CD14-positive monocyte (primary cell): ENCODE measurements at places on chromosomes 7 and 10.

GRCh38 chr10:94936721-94937120 is 1.7 kb upstream of the CYP2C9 start:
- no peak for DNase-seq

DNA sequence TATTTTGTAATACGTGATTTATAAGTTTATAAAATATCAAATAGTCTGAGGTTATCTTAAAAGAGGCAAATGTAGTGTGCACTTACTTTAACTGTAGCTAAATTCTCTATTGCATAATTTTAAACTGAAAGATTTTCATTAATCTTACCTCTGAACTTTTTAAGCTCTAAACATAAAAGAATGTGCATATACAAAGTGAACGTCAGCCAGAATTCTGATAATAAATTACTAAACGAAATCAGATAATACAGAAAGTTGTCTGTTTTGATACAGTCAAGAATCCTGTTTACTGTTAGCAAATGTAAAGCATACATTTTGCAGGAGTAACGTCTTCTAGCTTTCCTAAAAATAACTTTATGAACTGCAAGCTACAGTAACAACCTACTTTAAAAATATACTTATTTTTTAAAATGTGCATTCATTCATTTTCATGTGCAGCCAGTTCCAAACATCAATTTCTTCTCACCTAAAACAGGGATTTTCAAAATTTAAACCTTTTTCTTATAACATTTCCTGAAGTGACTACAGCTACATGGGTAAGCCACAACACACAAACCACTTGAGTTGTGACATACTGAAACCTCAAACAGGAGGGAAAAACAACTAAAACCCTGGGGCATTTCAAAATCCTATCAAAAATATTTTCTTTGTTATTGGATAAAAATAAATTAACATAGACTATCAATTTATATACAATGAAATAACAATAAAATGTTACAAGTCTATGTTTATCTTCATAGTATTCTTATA is 92.7 kb downstream of the RNLS start:
- DNase-seq = no peak

DNA sequence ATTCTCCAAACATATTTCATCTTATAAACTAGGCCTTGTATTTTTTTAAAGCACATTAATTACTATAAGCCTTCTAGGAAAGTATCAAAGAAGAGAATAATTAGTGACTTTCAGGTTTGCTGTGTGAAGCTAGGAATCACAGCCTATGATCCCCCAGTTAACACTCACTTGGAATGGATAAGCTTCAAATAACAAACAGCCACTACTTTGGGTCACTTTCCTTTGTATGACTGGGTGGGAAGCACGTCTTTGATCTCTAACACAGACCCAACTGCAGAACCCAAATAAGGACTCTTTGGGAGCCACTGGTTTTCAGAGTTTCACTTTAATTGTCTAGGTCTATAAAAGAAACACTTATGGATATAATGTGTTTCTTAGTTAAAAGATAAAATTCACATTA is 769.3 kb downstream of the MAGI2 start:
- no peak for DNase-seq

DNA sequence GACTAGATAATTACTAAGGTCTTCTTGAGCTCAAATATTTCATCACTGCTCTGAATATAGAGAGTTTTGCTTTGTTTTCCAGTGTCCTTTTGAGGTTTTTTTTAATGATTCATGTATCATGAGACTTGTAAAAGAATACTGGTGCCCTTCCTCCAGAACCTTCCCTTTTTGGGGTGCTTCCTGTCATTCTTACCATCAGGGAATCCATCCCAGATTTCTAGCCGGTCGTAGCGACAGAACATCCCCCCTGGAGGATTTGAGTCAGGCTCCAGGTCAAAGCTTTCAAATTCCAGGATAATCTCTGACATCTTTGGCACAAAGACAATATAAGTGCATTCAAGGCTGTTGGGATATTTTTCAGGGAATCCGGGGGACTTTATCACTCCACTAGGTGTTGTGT is 71.0 kb downstream of the NRP1 start:
- DNase-seq = no peak

DNA sequence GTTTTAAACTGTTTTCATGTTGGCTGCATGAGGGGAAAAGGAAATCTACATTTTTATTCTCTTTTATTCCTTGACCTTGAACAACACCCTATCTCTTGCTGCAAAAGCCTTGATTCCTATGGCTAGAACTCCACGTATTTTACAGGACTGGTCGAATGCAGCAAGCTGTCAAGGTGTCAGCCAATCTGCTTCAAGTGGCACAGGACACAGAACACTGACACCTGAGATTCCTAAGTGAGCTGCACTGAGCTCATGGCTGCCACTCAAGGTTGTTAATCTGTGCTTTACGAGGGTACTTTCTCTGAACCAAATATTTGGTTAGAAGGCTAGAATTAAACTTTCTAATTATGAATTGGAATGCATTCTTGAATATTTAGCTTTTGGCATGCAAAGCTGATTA is 349.7 kb upstream of the COBL start:
- DNase-seq = no peak

DNA sequence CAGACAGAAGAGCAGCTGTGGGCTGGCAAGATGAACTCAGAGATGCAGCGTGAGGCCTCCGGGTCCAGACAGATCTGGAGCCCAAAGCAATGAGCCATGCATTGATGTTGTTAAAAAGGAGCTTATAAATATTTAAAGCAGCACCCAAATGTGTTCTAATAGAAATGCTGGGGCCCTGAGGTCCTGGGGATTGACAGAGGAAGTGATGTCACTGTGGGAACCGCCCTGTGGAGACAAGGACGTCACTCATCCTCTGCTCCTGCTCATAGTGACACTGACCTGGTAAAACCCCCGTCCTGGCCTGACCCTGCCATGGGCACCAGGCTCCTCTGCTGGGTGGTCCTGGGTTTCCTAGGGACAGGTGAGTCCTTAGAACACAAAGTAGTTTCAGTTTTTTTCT is 197.0 kb upstream of the PRSS58 start:
- peak; percentile 56 for DNase-seq

GRCh38 chr10:131982185-131982756 is 548 bp upstream of the BNIP3 start:
- no peak for DNase-seq

- no peak for DNase-seq
Observed at GRCh38 chr7:8511855-8512254, 78.4 kb downstream of the NXPH1 start.

- DNase-seq = no peak
Observed at GRCh38 chr7:18900236-18900635, 217.2 kb downstream of the TWIST1 start.

DNA sequence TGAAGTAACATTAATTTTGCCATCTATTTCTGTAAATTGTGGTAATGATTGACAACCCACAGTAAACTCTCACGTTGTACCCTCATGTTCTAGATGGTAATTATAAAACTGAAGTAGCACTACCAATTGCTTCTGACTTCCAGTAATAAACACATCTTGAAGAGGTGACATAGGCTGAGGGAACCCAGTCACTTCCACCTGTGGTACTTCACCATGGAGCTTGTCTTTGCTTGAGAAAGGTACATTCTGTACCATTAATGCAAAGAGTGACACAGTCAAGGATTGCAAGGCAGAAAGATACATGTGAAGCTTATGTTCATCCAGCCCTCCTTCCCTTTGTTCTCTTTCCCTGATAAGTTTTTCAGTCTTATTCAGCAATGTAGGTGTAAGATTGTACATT is 11.2 kb downstream of the CAPZA2 start:
- DNase-seq = no peak

GRCh38 chr7:132379292-132379691 is 197.0 kb downstream of the PLXNA4 start:
- no peak for DNase-seq

DNA sequence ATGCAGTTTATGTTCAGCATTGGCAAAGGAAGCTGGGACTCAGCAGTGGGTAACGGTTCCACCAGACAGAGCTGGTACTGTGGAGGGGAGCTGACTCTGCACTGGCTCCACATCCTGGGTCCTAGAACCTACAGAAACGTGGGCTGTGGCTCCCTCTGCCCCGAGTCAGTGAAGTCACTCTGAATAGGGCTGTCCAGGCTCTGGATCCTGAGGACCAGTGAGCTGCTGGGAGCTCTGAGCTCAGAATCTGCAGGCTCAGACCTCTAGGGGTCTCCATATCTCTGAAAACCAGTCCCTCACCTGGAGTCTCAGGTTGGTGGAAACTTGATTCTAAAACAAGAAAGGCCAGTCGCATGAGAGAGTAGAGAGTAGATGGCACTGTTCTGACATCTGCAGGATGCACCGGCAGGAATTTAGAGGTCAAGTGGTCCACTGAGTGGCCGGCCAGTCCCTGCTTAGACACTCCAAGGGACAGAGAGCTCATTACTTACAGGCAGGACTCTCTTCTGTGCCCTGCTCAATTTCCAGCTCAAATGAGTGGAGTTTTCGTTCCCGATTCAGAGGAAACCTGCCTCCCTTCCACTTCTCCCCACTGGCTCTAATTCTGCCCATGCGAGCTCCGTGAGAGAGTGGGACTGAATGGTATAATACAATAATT is 18.6 kb downstream of the NPFFR1 start:
- DNase-seq = no peak
